Esophagus squamous epithelium (tissue), 5 donors: ENCODE measurements at places on chromosomes 1 and 21. TPM values are rescaled to one million over a fixed set of nuclear protein-coding genes. Genes with fewer than 3 reads are reported as not detected.

RUNX3 gene
- 4.0 TPM for total RNA-seq

DNA sequence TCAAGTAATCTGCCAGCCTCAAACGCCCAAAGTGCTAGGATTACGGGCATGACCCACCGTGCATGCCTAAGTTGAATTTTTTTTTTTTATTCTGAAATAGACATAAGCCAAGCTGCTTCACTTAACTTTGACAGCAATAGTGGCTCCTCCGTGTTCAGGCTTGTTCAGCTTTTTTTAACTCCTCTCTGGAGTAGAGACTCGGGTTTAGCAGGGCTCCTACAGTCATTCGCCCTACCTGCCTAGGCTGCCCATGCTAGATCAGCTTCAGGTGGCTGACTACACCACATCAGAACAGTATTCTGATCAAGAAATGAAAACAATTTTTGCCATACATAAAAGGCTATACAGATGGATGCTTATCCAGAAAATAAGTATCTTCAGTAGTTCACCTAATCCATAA is 14.7 kb downstream of the ARID4B start:
- no peak for DNase-seq

DNA sequence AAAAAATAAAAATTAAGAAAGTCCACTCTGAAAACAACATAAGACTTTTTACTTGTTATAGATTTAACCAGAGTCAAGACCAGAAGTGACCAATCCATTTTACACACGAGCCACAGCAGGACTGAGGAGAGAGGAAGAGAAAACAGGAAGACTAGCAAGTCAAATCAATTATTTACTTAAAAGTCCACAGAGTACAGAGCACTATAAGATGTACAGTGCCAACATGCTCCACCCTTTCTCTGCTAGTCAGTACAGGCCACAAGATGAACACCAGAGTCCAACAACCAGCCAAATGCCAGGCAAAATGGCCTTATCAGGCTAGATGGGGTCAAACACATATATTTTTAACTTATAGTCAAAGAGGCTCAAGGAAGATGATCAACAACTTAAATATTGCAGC is 19.5 kb downstream of the LUZP1 start:
- DNase-seq = no peak

DNA sequence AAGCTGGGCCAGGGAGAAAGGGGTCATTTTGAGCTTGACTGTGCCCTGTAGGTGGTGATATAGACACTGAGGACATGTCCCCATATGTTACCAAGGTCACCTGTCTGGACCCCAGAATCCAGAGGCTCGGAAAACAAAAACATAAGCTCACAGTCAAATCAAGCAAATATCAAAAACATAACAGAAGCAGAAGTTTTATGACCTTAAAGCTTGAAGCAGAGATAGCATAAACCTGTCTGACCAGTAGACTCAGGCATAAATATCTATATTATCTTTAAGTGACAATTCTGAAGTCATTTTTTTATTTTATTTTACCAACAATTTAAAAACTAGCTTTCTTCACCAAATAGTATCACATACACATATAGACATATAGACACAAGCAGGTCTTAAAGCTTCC is 32.8 kb upstream of the RHOU start:
- no peak for DNase-seq

GRCh38 chr1:85449356-85449755 is 15.6 kb downstream of the DDAH1 start:
- no peak for DNase-seq

DNA sequence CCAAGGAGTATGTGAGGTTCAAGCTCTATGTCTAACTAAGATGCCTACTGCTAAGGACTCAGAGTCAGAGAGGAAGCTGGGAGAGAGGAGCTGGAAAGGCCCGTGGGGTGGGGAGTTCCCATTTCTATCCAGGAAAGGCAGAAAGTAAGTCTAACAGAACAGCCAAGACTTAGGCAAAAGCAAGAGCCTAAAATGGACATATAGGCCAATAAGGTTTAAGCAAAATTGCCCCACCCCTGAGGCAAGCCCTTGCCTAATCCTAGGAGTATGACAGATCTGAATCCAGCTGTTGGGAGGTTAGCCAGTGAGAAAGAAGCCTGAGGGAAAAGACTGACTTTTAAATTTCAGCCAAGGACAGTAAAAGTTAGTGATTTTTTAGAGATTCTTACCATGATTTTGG is 1.6 kb upstream of the KLHDC9 start:
- DNase-seq = no peak

GJA8 gene
- not detected for total RNA-seq

DNA sequence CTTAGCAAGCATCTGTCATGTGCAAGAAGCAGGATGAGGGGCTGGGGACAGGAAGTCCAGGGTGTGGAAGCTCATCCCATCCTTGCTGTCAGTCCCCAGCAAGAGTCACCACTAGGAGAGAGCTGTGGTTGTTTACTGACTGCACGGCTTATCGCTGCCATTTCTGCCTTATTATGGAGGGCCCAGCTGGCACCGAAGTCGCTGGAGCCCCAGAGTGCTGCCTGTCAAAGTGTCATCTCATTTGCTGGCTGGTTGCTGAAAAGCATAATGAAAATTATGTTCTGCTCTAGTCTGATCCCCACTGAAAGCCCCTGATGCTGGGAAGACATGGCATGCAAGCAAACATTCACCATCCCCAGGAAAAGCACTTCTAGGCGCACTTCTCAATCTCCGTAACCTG is 642.7 kb downstream of the NPHP4 start:
- no peak for DNase-seq

DNA sequence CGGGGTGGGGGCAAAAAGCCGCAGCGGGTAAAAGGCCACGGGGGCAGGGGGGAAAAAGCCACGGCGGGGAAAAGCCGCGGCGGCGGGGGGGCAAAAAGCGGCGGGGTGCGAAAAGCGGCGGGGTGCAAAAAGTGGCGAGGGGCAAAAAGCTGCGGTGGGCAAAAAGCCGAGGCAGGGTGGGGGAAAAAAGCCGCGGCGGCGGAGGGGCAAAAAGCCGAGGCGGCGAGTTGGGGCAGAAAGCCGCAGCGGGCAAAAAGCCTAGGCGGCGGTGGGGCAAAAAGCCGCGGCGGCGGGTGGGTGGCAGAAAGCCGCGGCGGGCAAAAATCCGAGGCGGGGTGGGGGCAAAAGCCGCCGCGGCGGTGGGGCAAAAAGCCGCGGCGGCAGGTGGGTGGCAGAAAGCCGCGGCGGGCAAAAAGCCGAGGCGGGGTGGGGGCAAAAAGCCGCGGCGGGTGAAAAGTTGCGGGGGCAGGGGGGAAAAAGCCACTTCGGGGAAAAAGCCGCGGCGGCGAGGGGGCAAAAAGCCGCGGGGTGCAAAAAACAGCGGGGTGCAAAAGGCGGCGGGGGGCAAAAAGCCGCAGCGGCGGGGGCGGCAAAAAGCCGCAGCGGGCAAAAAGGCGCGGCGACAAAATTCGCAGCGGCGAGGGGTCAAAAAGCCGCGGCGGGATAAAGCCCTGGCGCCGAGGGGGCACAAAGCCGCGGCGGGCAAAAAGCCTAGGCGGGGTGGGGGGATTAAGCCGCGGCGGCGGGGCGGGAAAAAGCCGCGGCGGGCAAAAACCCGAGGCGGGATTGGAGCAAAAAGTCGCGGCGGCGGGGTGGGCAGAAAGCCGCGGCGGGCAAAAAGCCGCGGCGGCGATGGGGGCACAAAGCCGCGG is 3901.2 kb downstream of the SRGAP2C start:
- no peak for DNase-seq

GRCh38 chr1:183792300-183792699 is 12.6 kb upstream of the RGL1 start:
- DNase-seq = no peak

DNA sequence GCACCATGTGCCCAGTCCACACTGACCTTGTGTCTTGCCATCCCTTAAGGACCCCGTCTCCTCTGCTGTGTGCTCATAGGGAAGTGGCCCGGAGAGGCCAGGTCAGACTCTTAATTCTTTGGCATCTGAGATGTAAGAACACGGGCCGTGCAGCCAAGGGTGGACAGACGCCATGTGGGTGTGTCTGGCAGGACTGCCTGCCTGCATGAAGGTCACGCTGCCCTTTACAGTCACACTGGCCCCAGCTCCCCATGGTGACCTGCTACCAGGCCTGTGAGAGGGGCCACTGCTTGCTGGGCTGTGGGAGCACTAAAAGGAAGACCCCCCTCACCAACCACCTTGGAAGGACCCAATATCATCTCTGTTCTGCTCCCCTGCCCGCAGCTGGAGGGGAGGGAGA is 17.7 kb downstream of the DHRS3 start:
- DNase-seq = no peak

CD1B gene
- total RNA-seq = not detected

GRCh38 chr21:38804789-38805327 is 871 bp upstream of the ETS2 start:
- no peak for DNase-seq

DNA sequence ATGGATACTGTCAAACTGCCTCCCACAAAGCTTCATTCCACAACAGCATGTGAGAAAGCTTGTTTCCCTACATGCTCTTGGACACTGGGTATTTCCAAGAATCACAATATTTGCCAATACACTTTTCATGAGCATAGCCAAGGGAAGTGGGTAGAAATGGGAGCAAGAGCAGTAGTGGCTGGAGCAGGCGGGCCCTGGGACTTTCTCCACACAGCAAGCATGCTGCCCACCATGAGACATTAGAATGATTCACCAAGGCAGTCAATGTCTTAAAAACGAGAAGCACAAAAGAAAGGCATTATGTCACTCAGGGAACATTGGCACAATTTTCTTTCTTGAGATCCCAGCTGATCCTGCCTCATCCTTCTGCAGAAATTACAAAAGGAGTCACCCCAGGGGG is 371.6 kb upstream of the RUNX1 start:
- no peak for DNase-seq

DNA sequence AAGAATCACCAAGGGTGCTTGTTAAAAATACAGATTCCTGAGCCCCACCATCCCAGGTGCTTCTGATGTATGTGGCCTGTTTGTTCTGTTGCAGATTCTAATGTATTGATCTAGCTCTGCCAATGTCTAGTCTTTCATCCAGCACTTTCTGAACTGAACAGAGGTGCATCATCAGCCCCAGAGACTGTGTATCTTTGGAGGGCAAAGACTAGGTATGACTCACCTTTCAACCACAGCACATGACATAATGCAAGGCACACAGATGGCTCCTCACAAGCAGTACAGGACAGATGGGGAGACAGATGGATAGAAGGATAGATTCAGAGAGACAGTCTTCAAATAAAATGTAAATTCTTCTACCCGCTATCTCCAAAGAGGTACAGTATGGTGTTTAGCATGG is 32.3 kb downstream of the CD58 start:
- no peak for DNase-seq

DNA sequence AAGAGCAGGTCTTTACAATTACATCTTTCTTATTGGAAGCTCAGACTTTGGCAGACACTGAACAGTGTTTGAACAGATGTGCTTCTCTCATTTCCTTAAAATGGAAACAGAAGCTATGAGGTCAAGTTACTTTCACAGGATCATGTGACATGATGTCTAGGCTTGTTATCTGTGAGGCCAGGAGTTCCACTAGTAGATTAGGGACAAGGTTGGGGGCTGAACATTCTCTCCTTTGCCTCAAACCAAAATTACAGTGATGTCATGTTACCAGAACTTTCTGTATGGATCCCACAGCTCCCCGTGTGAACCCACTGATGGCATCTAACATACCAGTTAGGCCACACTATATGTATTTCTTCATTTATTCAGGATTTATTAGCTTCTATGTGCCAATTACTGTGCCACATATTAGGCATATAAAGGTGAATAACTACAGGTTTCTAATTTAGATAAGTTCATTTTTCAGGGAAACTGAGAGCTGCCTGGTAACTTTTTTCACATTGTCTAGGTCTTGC is 6.0 kb downstream of the DYNLT5 start:
- DNase-seq = no peak

OR2W3 gene
- total RNA-seq = 1.8 TPM

GRCh38 chr21:40567501-40567900 is 279.5 kb downstream of the DSCAM start:
- DNase-seq = no peak

PADI2 gene
- 0.95 TPM for total RNA-seq

TMOD4 gene
- total RNA-seq = not detected

IFI16 gene
- 109 TPM for total RNA-seq

HAO2 gene
- total RNA-seq = not detected

GJB3 gene
- 84.7 TPM for total RNA-seq

DNA sequence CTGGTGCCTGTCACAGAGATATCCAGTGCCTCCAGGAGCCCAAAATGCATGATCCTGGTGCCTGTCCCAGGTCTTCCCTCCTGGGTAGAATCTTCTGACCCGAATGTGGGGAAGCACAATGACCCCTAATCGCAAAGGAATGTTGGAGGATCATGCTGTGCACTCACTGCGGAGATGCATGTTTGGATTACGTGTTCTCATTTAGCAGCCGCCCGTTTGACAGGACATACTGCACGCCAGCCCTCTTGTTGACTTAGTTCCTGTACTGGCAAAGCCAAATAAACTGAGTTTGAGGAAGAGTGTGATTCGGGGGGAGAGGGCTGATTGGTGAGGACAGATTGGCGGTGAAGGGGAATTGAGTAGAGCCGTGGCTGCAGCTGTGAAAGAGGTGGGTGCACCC is 85.9 kb upstream of the SIM2 start:
- DNase-seq = no peak

- no peak for DNase-seq
These were observed 29.1 kb upstream of the TADA1 start for GRCh38 chr1:166905136-166905535.

- DNase-seq = no peak
These were observed 41.9 kb downstream of the AHDC1 start for GRCh38 chr1:27562021-27562420.

DNA sequence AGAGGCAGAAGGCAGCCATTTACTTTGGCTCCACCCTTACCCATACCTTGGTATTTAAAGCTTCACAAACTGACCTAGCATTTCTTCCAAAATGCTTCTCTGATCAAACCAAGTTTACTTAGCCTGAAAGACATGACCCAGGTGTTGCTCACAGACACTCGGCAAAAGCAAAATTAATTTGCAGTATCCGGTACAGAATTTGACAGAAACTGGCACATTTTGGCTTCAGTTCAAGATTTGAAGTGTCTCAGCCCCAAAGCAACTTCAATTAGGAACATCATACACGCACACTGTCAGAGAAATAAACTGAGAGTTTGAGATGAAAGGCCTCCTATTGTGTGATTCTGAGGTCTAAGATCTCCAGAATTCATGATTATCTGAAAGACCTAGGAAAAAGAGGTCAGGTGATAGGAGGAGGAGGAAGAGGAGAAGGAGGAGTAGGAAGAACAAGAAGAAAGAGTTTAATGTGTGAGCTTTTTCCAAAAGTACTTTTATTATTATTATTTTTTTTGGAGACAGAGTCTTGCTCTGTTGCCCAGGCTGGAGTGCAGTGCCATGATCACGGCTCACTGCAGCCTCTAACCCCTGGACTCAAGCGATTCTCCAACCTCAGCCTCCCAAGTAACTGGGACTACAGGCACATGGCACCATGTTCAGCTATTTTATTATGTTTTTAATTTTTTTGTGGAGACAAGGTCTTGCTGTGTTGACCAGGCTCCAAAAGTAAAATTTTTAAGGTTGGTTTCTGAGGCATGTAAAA is 143.6 kb downstream of the SLC45A1 start:
- no peak for DNase-seq

MNDA gene
- 2.3 TPM for total RNA-seq

DNA sequence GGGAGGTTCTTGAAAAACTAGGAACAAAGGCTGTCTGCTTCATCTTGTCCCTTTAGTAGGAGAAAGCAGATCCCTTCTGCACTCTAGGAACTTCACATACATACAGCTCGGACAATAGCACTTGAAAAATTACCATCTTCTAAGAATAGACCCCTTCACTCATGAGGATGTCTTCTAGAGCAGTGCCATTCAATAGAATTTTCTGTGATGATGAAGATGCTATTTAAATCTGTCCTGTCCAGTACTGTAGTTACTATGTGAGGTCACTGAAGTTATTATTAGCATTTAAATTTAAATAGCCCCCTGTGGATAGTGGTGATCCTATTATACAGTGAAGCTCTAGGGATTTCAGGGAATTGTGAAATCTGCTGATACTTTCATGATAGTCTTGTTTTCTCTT is 46.4 kb upstream of the RAB3GAP2 start:
- DNase-seq = no peak

BSND gene
- not detected for total RNA-seq
